ENCODE measurements at places on chromosomes 16 and 17.

- no peak for DNase-seq
Measured at GRCh38 chr17:4837471-4838308, 4.5 kb downstream of the MINK1 start.

GRCh38 chr17:33112763-33113162 lies 121.1 kb downstream of the SPACA3 start:
- DNase-seq = no peak

GRCh38 chr16:78249832-78250231 lies 150.4 kb downstream of the WWOX start:
- DNase-seq = no peak

- DNase-seq = no peak
Measured at GRCh38 chr17:79354173-79354820, 256.6 kb downstream of the RBFOX3 start.

- DNase-seq = no peak
Measured at GRCh38 chr17:63275971-63276745, 169.9 kb downstream of the CYB561 start.

Measured in NCI-H1417 (cell line).